NCI-H460 (cell line): ENCODE measurements at places on chromosomes 7 and 10.

DNA sequence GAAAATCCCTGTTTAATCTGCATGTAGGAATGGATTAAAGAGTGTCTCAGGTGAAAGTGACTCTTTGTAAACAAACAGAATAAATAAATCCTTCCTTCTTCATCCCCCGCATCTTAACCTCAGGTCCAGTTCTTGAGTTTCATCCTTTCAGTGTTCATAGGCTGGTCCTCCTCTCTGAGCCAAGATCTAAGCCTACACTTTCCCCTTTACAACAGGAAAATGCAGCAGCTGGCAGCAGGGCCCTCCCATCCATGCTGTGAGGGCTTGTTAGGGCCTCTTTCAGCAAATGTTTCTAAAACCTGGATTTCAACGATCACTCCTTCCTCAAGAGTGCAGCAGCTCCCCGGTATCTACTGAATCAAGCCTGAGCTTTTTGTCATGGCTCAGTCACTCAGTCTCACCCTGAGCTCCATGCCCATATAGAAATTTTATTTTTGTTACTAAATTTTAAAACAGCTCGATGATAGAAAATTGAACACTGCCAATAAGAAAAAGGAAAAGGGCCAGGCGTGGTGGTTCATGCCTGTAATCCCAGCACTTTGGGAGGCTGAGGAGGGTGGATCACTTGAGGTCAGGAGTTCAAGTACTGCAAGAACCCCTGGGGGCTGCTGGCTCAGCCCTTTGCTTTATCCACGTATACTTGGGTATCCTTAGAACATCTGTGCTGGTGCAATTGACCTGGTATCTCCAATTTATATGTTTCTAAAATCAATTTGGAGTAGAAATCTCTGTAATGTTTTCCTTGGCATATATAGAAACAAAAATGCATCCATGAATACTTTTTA, 15.6 kb downstream of the BLNK start:
- DNase-seq = no peak

DNA sequence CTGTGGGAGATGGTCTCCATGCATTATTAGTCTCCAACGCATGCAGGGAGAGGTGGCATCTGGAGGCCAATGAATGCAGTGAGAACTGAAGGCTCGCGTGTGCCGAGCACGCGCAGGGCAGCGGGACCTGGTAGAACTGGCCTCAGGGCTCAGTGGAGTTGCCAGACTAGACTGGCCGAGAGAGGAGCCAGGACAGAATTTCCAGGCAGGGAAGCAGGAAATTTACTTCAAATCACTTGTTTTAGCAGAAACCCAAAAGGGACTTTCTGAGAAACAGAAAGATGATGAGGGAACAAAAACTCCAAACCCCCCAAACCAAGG, 311.0 kb upstream of the IMMP2L start:
- no peak for DNase-seq

DNA sequence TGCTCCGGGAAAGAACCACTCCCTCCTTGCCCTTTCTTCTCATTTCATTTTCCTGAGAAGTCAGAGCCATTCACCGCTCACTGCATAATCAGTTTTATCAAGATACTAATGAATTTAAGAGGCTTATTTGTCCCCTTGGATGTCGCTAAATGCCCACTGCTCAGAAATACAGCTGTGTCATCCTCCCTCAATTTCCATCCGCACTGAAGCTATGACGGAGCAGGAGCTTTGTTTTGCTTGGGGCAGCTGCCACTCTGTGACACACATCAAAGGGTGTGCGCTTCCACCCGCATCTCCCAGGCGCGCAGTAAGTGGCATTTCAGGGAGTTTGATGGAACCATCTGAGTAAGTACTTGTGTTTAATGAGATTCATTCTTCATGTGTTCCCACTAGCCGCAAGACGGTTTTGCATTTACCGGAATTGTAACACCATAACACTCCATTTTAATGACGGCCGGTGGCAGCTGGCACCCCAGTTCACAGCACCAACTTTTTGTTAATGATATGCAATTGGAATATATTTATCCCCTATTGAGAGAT, 103.8 kb upstream of the PARD3 start:
- no peak for DNase-seq

GRCh38 chr7:45415265-45415664, 158.9 kb upstream of the ADCY1 start:
- DNase-seq = no peak

GRCh38 chr10:113853578-113854012, 287 bp downstream of the DCLRE1A start:
- DNase-seq = peak; percentile 18

- DNase-seq = no peak
Measured at GRCh38 chr7:106887421-106887820, 22.3 kb downstream of the PIK3CG start.
